ENCODE measurements at places on chromosomes 16 and 17. TPM values are rescaled to one million over a fixed set of nuclear protein-coding genes. Genes with fewer than 3 reads are reported as not detected.

The SERPINF2 gene
- 0.85 TPM for total RNA-seq

DNA sequence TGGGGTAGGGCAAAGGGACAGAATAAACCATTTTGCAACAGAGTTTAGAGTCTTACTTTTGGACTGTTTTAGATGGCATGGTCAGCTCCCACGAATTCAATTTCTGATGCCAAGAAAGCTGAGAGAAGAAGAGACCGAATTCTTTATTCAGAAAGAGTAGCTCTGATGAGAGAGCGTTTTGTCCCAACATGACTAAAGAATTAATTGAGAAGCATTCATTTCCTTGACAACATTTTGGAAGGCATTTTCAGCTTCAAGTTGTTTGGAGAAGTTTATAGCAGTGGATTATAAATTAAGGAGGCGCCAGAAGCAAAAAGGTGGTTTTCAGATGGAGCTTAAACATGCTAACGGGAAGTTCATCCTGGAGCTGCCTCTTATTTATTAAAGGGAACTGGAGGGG is 12.2 kb downstream of the GAN start:
- DNase-seq, result no peak

The CXCL16 gene
- total RNA-seq, result 1.5 TPM

The RAB37 gene
- 0.56 TPM for total RNA-seq

- DNase-seq, result no peak
These were observed 470.1 kb downstream of the TOX3 start for GRCh38 chr16:52076801-52077201.

The TEX14 gene
- total RNA-seq, result not detected

DNA sequence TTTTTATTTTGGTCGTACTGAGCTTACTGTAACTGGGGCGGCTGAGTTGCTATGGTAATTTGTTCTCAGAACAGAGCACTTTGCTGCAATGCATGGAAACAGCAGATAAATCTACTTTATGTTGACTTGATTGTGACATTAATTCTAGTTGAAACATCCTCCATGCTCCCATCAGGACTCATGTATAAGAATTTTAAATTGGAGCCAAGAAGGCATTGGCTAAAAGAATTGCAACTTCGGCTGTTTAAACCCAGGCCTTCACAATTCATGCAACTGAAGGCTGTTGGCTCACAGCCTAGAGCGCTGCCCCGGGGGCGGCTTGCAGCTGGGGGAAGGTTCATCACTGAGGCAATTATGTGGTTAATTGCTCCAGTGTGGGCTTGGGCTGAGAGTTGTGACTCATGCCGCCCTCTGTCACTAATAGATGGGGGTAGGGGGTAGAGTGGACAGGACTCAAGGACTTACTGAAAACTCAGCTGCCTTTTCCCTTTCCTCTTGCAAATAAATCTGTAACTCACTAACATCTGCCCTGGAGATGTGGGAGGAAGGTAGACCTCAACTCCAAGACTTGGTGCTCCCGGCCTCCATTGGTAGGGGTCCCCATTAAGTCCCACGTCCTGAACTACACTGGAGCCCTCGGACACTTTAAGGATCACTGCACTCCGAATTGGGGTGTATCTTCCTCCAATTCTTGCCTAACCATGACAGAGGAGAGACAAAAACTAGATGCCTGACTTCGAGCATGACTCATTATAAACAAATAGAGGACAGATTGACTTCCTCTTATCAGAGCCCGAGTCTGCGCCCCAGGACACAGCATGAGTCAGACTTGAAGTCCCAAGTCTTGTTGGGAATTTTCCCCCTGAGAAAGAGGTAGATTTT is 37.5 kb downstream of the ERCC4 start:
- DNase-seq, result peak; percentile 73

The OR3A3 gene
- total RNA-seq, result not detected

The ZNF469 gene
- total RNA-seq, result 0.05 TPM

DNA sequence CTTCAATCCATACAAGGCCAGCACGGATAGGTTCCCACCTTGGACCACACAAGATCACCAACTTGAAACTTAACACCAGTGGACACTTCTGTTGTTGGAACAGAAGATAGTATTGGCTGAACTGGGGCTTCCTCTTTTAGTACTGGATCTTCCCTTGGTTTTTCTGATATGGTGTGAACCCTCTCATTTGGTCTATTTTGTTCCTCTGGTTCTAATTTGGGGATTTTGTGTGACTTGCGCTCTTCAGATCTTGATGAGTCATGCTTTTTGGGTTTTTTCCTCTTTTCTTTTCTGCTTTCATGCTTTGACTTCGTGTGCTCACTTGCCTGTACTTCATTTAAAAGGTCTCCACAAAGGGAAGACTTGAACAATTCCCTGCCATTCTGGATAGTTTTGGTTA is 39.0 kb downstream of the SOST start:
- no peak for DNase-seq

The MMP25 gene
- total RNA-seq, result 0.58 TPM

- DNase-seq, result no peak
These were observed 180.0 kb upstream of the CACNG3 start for GRCh38 chr16:24075931-24076716.

- no peak for DNase-seq
These were observed 109.9 kb downstream of the METRNL start for GRCh38 chr17:83189044-83190003.

- no peak for DNase-seq
These were observed 486.5 kb upstream of the EEF2KMT start for GRCh38 chr16:5584109-5584508.

The TMEM235 gene
- total RNA-seq, result not detected
